ENCODE measurements at places on chromosomes 16 and 17. TPM values are rescaled to one million over a fixed set of nuclear protein-coding genes. Genes with fewer than 3 reads are reported as not detected.

DNA sequence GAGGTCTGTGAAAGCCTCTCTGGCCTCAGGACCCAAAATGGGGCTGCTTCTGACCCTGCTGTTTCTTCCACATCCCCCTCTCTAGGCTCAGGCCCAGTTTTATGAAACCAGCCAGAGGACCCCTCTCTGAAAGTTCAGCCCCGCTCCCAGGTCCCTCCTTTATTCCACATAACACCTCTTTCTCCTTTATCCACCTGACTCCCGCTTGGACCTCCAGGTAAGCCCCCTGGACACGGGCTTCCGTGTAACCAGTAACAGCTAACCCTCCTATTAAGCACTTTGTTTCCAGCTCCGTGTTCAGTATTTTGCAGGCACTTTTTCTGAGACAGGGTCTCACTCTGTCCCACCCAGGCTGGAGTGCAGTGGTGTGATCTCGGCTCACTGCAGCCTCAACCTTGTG is 37.4 kb downstream of the PSME3IP1 start:
- no peak for DNase-seq

The CNGB1 gene
- 0.05 TPM for total RNA-seq

DNA sequence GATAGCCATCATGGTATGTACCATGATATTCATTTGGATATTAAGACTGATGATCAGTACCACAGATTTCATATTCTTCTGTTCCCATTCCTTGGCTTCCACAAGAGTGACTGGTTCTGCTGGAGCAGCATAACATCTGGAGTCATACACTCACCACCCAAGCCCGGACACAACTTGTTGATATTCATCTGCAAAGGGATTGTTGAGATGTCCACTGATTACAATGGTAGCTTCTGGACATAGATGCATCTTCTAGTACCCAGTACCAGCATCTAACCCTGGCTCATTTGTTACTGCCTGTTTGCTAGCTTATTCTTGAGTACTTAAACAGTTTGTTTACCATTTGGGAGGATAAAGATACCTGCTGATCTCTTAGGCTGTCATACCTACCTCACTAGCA is 235.7 kb upstream of the AXIN2 start:
- no peak for DNase-seq

GRCh38 chr16:58345574-58346354 is 46.5 kb upstream of the GINS3 start:
- DNase-seq: no peak
